ENCODE measurements at places on chromosomes 2 and 18. TPM values are rescaled to one million over a fixed set of nuclear protein-coding genes. Genes with fewer than 3 reads are reported as not detected.

Gene BARD1
- 5.7 TPM for total RNA-seq

Gene NPPC
- total RNA-seq = not detected

Gene CXCR1
- 1.0 TPM for total RNA-seq

Gene ATP6V1C2
- not detected for total RNA-seq

Gene DSC1
- 11.9 TPM for total RNA-seq

Gene BMPR2
- 7.8 TPM for total RNA-seq

Gene COLEC11
- not detected for total RNA-seq

Gene MC5R
- not detected for total RNA-seq

Gene NYAP2
- total RNA-seq = 0.17 TPM

Gene DSG1
- total RNA-seq = not detected

Gene ITPRIPL1
- 4.7 TPM for total RNA-seq

Gene ABCB6
- 30.2 TPM for total RNA-seq

Gene DIPK1C
- total RNA-seq = not detected

Gene GPR45
- not detected for total RNA-seq

DNA sequence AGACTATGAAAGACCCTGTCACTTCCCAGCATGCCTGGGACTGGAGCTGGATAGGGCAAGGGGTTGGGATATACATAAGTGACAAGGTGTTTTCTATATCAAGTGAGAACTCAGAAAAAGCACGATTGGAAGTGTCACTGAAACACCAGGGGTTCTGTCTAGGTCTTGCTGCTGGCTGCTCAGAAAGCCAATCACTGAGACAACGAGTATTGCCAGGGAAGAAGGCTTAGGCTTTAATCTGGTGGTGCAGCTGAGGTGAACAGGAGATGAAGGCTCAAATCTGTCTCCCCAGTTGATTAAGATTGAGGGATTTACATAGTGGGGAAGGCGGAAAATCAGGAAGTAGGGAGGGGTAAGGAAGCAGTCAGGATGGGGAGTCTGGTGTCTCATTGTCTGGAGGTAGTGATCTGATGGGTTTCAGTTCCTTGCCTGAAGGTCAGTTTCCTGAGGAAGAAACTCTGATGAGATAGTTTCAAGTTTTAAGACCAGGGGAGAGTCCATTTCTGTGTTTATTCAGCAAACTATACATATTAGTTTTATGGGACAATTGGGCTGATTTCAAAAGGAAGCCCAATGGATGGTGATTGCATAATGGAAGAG, 3.5 kb upstream of the C2orf74 start:
- H3K27me3 ChIP-seq = no peaks in the 10 kb centered on the region
- no peak for DNase-seq
- no peak overlapping the region for H3K4me3 ChIP-seq
- H3K36me3 ChIP-seq = no peaks in the 10 kb centered on the region

- no peaks in the 10 kb centered on the region for H3K27me3 ChIP-seq
- no peaks in the 10 kb centered on the region for H3K36me3 ChIP-seq
Measured at GRCh38 chr2:139175510-139175909, 395.3 kb upstream of the NXPH2 start.

GRCh38 chr2:33205693-33206434, 259.1 kb downstream of the LTBP1 start:
- H3K27me3 ChIP-seq = no peaks in the 10 kb centered on the region
- DNase-seq = no peak
- no peaks in the 10 kb centered on the region for H3K4me1 ChIP-seq
- no peak overlapping the region for H3K4me3 ChIP-seq
- no peaks in the 10 kb centered on the region for H3K36me3 ChIP-seq

- no peak overlapping the region for H3K27ac ChIP-seq
- H3K4me1 ChIP-seq = no peaks in the 10 kb centered on the region
- no peak overlapping the region for H3K4me3 ChIP-seq
- H3K36me3 ChIP-seq = no peaks in the 10 kb centered on the region
- no peaks in the 10 kb centered on the region for H3K27me3 ChIP-seq
Measured at GRCh38 chr2:158486970-158487325, 30.2 kb downstream of the PKP4 start.

GRCh38 chr2:61705625-61706024, 148.2 kb downstream of the FAM161A start:
- no peaks in the 10 kb centered on the region for H3K27me3 ChIP-seq
- no peak overlapping the region for H3K27ac ChIP-seq
- no peaks in the 10 kb centered on the region for H3K36me3 ChIP-seq
- H3K4me1 ChIP-seq = no peaks in the 10 kb centered on the region
- no peak overlapping the region for H3K4me3 ChIP-seq
- DNase-seq = no peak

DNA sequence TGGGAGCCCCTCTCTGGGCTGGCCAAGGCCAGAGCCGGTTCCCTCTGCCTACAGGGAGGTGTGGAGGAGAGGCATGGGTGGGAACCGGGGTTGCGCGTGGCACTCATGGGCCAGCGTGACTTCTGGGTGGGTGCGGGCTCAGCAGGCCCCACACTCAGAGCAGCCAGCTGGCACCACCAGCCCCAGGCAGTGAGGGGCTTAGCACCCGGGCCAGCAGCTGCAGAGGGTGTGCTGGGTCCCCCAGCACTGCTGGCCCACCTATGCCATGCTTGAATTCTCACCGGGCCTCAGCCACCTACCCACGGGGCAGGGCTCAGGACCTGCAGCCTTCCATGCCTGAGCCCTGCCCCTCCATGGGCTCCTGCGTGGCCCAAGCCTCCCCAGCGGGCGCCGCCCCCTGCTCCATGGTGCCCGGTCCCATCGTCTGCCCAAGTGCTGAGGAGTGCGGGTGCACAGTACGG, 248.5 kb upstream of the HNMT start:
- no peak overlapping the region for H3K4me3 ChIP-seq
- H3K27ac ChIP-seq = no peak overlapping the region
- H3K4me1 ChIP-seq = no peaks in the 10 kb centered on the region
- H3K36me3 ChIP-seq = no peaks in the 10 kb centered on the region
- no peak for DNase-seq

DNA sequence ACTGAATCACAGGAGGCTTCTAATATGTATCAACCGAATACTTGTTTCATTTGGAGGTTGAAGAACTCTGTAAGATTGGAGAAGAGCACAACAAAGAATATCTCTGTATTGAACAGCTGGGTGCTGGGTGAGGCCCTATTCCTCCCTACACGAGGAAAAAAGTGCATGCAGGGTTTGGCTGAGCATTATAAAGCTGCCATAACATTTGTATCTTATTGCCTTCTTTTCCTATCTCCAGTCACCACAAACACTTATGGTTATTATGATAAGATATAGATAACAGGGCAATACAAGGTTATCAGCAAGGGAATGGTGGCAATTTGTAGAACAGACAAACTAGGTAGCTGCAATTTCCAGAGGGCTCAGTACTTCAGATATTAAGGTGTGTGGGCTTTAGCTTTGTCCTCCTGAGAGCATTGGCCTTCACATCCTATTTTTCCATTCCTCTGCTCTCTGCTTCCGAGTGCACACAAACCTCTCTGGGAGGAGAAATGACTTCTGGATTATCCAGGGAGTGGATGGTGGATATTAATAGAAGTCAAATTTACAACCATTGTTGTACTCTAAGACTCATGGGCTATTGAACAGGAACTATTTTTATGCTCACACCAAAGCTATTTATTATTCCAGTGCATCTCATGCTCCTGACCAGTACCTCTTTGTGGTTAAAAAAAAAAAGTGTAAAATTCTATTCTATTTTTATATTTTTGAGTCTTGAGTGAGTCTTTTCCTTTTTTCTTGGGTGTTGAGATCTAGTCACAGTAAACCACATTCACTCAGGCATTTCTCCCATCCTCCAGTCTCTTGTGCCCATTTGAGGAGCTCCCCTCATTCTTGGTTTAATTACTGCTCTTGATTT, 248.4 kb downstream of the ETAA1 start:
- no peaks in the 10 kb centered on the region for H3K27me3 ChIP-seq
- no peaks in the 10 kb centered on the region for H3K36me3 ChIP-seq
- DNase-seq = no peak
- H3K4me3 ChIP-seq = no peak overlapping the region
- H3K27ac ChIP-seq = no peak overlapping the region

DNA sequence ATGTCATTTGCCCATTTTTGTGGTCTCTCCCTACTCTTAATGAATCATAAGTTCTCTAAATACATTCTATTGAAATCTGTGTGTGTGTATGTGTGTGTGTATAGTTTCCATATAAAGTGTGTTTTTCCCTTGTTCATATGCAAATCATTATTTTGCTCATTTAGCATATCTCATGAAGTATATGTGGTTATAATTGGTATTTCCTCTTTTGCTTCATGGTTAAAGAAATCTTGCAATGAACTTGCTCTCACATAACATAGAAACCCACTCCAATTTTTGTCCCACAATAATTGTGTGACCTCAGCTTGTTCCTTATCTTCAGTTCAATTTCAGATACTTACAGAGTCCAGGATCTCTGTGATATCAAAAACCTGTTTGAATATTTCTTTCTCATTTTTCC, 1.2 kb downstream of the CPO start:
- H3K4me1 ChIP-seq = no peaks in the 10 kb centered on the region
- no peak overlapping the region for H3K4me3 ChIP-seq
- H3K36me3 ChIP-seq = no peaks in the 10 kb centered on the region

GRCh38 chr2:65161551-65162100, 31.7 kb upstream of the RAB1A start:
- DNase-seq = no peak
- H3K4me1 ChIP-seq = no peaks in the 10 kb centered on the region
- no peak overlapping the region for H3K4me3 ChIP-seq

DNA sequence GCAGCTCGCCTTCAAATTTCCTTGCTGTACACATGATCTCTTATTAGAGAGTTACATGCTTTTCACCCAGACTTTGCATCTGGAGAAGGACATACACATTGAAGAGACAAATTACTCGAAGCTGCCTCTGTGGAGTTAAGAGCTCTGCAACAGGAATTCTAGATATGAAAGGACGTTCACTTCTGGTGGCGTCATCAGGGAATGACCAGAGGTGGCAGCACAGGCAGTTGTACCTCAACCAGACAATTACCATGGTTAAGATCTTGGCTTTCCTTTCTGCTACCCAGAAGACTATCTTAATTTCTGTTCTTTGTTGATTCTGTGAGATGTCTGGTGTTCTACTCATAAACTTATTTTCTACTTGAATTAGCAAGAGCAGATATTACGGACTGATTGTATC, 39.1 kb upstream of the MC4R start:
- no peaks in the 10 kb centered on the region for H3K36me3 ChIP-seq
- no peak for DNase-seq
- no peaks in the 10 kb centered on the region for H3K4me1 ChIP-seq
- no peaks in the 10 kb centered on the region for H3K27me3 ChIP-seq
- no peak overlapping the region for H3K27ac ChIP-seq
- H3K4me3 ChIP-seq = no peak overlapping the region

DNA sequence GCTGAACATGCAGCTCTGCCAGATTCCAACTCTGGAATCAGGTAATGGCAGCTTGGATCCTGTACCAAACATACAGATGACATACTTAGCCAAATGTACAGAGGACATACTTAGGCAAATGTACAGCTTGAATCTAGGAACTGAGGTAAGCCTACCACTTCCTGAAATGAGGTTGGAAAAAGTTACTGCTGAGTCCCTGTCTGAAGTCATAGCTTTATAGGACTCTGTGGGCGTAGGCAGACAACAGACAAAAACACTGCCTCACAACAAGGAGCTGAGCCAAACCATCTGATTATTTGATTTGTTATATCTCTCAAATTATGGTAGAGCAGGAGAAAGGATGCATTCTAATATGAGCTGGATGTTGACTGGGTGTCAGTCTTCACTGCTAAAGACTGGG, 290.2 kb upstream of the TCF4 start:
- H3K4me1 ChIP-seq = no peaks in the 10 kb centered on the region
- H3K27ac ChIP-seq = no peak overlapping the region
- H3K4me3 ChIP-seq = no peak overlapping the region

GRCh38 chr18:10789180-10789579, 263.4 kb downstream of the NAPG start:
- no peaks in the 10 kb centered on the region for H3K27me3 ChIP-seq
- no peak for DNase-seq
- no peaks in the 10 kb centered on the region for H3K36me3 ChIP-seq
- no peak overlapping the region for H3K27ac ChIP-seq
- no peak overlapping the region for H3K4me3 ChIP-seq

GRCh38 chr2:100670232-100670631, 107.4 kb downstream of the PDCL3 start:
- no peaks in the 10 kb centered on the region for H3K27me3 ChIP-seq
- DNase-seq = no peak
- no peak overlapping the region for H3K4me3 ChIP-seq
- H3K4me1 ChIP-seq = peaks cover 6% of the 10 kb centered on the region

- H3K27me3 ChIP-seq = no peaks in the 10 kb centered on the region
- DNase-seq = no peak
- H3K36me3 ChIP-seq = no peaks in the 10 kb centered on the region
- no peaks in the 10 kb centered on the region for H3K4me1 ChIP-seq
Measured at GRCh38 chr18:78006774-78007260, 757.2 kb downstream of the GALR1 start.

DNA sequence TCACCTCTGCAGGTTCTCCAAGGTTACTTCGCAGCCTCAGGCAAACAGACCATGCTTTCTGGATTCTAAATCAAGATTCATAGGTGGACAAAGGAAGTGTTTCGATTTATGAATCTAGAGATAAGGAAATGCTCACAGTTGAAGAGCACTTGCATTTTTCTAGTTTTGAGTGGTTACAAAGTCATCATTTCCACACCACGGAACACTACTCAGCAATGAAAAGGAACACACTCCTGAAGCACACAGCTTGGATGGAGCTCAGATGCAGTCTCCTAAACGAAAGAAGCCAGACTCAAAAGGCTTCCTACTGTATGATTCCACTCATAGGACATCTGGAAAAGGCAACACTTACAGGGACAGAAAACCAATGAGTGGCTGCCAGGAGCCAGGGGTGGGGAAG, 31.7 kb downstream of the SDC1 start:
- H3K4me3 ChIP-seq = no peak overlapping the region
- H3K27ac ChIP-seq = no peak overlapping the region
- no peaks in the 10 kb centered on the region for H3K4me1 ChIP-seq
- no peak for DNase-seq
- H3K36me3 ChIP-seq = no peaks in the 10 kb centered on the region
- H3K27me3 ChIP-seq = no peaks in the 10 kb centered on the region

- no peak for DNase-seq
- no peaks in the 10 kb centered on the region for H3K27me3 ChIP-seq
- H3K36me3 ChIP-seq = no peaks in the 10 kb centered on the region
- H3K4me1 ChIP-seq = peaks cover 3% of the 10 kb centered on the region
Measured at GRCh38 chr18:75408554-75409506, 18.7 kb downstream of the SMIM21 start.

DNA sequence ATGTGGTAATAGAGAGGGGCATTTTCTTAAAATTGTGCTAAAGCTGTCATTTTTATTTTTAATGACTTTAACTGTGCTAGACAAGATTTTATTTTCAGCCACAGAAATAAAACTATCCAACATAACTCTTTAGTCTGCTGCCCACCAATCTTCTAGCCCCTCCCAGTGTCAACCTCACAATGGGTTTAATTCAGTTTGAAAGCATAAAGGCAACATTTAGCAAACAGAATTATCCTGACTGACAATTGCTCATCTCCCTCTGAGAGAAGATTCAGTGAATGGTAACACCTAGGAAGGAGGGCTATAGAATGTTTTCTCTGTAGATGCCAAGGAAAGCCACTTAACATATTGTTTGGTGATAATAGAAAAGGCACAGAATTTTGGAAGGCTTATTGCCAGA, 5.2 kb downstream of the ERMN start:
- no peak overlapping the region for H3K27ac ChIP-seq
- no peaks in the 10 kb centered on the region for H3K4me1 ChIP-seq
- H3K27me3 ChIP-seq = no peaks in the 10 kb centered on the region
- no peak overlapping the region for H3K4me3 ChIP-seq
- peaks cover 5% of the 10 kb centered on the region for H3K36me3 ChIP-seq

- no peak for DNase-seq
- no peaks in the 10 kb centered on the region for H3K27me3 ChIP-seq
- H3K4me1 ChIP-seq = no peaks in the 10 kb centered on the region
- no peak overlapping the region for H3K4me3 ChIP-seq
Measured at GRCh38 chr2:9114458-9114857, 92.2 kb upstream of the ASAP2 start.
